Stimulated activated CD8-positive, alpha-beta memory T cell treated with anti-CD3 and anti-CD28 coated beads, Interleukin-12 subunit alpha, Interleukin-12 subunit beta, amount 100 ng/mL, for 1 hour (primary cell): ENCODE measurements at places on chromosomes 3 and 15.

DNA sequence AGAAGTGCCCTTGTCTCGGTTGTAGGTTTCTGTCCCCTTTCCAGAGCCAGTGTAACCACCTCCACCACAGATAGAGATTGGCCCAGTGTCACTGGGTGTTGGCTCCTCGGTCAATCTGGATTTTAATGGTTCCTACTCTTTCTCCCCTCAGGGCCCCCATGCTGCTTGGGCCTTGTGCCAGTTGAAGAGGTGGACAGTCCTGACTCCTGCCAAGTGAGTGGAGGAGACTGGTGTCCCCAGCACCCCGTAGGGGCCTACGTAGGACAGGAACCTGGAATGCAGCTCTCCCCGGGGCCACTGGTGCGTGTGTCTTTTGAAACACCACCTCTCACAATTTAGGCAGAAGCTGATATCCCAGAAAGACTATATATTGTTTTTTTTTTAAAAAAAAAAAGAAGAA is 75.2 kb downstream of the BOC start:
- no peak for DNase-seq

- no peak for DNase-seq
These were observed 138.0 kb upstream of the UBE2E1 start for GRCh38 chr3:23667536-23668429.

DNA sequence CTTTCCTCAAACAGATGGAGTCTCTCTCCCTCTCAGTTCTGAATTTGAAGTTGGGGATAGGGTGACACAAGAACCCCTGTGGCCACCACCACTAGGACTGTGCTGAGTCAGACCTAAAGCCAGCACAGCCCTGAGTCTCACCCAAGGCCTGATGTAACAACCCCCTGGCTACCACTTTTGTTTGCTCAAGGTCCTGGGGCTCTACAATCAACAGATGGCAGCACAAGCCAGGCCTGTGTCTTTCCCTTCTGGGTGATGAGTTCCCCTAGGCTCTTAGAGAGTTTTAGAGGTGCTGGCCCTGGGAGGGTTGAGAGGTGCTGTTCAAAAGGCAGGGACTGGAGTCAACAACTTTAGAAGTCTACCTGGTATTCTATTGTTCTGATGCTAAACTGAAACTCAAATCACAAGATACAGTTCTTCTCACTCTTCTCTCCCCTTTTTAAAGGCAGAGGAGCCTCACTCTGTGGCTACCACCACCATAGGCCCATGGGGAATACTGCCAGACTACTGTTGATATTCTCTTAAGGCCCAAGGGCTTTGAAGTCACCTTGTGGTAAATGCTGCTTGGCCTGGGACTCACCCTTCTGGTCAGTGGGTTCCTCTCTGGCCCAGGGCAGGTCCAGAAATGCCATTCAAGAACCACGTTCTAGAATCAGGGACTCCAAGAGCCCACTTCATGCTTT is 6.5 kb downstream of the OR5K4 start:
- no peak for DNase-seq

- DNase-seq: no peak
These were observed 75.4 kb upstream of the PLAAT1 start for GRCh38 chr3:193165431-193166120.

GRCh38 chr15:79071901-79072300 is 18.7 kb downstream of the RASGRF1 start:
- DNase-seq: no peak

DNA sequence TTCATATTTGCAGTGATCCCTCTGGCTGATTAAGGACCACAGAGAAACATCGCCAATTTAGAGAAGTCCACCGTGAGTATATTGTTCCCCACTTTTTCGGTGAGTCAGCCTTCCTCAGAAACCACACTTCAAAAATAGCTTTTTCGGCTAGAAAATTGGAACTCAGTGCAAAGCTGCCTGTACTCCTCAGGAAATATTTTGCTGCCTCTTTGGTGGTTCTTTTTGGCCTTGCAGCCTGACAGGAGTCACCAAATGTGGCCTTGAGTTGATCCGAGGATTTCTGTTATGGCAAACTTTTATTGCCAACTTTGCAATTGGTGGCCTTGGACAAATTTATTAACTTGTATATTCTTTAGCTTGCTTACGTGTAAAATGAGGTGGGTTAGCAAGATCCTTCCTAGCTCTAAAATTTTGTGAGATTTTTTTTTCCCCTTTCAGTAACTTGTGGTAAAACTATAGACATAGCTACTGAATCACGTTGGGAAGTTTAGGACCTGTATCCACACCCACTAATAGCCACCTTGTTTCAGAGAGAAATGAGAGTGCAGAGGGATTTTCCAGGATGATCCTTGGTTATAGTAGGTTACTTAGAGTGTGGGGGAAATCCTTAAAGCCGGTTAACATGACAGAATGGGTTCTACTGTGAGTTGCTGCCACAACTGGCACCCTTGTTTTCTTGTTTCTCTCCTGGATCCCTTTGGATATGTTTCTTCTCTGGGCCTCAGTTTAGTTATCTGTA is 9.9 kb downstream of the ARL6IP5 start:
- DNase-seq: no peak

GRCh38 chr3:128870347-128870746 is 9.1 kb upstream of the ACAD9 start:
- no peak for DNase-seq

- DNase-seq: no peak
These were observed 171.5 kb downstream of the LRTM1 start for GRCh38 chr3:54756330-54756731.

GRCh38 chr15:29208352-29208751 is 61.3 kb downstream of the NSMCE3 start:
- no peak for DNase-seq

GRCh38 chr3:100725935-100726513 is 16.7 kb downstream of the TFG start:
- DNase-seq: no peak

DNA sequence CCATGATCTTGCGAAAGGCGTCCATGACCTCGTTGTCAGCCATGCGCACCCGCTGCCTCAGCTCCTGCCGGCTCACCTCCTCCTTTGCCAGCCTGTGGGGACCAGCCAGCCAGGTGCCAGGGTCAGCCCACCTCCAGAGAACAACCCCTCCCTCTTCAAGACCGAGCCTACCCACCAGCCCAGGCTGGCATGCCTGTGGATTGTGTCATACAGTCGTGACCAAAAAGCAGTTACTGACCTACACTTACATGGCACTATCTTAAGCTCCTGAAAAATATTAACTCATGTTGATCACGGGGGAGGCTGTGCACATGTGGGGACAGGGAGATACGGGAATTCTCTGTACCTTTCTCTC is 10.7 kb upstream of the CAMK1 start:
- no peak for DNase-seq

GRCh38 chr3:143538577-143538981 is 309.7 kb downstream of the SLC9A9 start:
- no peak for DNase-seq

GRCh38 chr3:42491881-42492507 is 10.4 kb upstream of the VIPR1 start:
- no peak for DNase-seq

- DNase-seq: no peak
These were observed 32.9 kb downstream of the CMSS1 start for GRCh38 chr3:99850608-99851007.

DNA sequence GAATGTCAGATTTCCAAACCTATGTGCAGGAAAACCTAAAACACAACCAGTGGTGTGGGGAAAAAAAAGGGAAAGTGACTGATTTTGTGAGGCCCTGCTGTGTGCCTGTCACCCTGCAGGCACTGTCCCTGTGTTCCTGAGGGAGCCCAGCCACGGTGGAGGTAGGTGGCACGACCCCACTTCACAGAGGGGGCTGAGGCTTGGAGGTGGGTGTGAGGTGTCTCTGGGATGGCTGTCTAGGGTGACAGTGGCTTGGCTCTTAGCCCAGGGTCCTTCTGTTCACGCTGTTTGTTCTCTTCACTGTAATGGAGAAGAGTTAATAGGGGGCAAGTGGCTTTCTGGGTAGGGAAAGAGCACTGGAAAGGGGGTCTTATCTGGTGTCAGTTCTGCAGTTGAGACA is 22.6 kb downstream of the RASGRF1 start:
- DNase-seq: no peak

GRCh38 chr15:85625166-85625830 is 169.4 kb downstream of the KLHL25 start:
- DNase-seq: no peak

- DNase-seq: no peak
These were observed 247.8 kb upstream of the ALCAM start for GRCh38 chr3:105118905-105119304.

- DNase-seq: no peak
These were observed 359.7 kb upstream of the ROPN1 start for GRCh38 chr3:124351430-124352148.

DNA sequence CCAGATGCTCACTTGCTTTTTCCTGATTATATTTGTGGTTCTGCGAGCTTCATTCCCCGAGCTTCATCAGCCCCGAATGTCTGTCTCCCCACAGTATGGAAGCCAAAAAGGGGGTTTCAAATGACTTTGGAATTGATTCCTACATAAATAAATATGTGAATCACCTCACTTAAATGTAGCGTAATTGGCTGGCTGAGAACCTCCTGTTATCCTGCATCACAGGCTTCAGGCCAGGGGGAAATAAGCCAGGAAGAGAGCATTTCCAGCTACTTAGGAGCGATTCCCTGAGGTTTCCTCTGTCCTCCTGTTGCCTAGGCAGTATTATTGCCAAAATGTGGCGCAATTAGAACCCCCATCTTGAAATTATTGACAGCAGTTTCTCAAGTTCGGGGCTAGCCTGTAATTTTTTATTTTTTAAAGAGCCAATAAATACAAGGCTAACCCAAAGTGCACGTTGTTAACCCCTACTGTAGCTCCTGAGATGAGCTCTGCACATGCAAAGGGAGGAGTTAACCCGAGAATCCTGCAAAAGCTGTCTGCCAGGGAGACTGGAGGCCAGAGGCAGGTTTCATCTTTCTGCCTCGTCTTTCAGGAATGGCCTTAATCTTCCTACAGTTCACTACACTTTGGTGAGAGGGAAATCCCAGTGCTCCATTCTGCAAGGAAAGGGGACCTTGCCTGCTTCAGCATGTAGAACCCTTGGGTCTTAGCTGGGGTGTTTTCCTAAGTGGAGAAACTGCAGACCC is 148.2 kb downstream of the ADAMTS9 start:
- DNase-seq: no peak

DNA sequence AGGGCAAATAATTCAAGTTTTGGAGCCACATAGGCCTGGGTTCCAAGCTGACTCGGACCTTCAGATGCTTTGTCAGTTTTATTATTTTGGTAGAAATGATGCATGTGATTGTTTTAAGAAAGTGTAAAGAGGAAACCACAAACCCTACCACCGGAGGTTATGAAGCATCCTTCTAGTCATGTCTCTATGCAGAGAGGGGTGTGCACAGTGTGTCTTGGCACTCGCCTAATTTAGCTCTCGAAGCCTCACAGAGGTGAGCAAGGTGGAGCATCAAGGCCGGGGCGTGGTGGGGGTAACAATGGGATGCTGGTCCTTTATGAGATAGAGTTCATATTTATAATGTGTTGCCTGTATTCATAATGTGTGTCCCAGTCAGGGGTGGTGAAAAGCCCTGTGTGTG is 63.7 kb upstream of the SMAD6 start:
- no peak for DNase-seq

DNA sequence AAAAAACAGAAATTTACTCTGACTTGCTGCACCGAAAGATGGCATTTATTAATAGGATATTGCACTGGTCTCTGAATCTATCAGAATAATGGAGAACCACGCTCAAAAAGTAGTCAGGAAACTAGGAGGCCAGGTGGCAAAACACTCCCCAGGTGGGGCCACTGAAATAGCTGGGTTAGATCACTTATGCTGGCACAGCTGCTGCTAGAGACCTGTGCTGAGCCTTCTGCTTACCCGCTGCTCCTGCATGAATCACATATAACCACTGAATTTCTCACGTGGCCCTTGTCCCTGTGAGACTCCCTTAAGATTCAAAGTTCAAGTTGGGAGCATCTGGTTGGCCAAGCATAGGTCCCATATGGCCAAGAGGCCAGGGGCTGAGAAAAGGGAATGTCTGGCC is 66.0 kb upstream of the OXTR start:
- DNase-seq: no peak

- DNase-seq: no peak
These were observed 1114.8 kb downstream of the ROBO2 start for GRCh38 chr3:78154521-78155186.

DNA sequence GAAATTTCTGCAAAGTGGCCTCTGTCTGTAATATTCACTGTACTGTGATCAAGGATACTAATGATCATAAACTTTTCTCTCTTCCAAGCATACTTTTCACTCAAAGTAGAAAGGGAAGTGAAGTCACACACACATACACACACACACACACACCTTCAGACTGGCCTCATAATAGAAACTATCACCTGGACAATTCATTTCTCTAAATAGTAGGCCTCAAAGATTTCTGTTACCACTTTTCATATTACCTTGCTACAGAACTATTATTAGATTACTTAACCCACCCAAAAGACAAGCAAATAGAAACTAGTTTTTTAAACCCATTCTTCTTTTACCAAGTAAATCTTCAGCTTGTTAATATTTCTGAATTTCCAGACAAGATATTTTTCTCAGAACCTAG is 12.2 kb downstream of the CPB1 start:
- no peak for DNase-seq

DNA sequence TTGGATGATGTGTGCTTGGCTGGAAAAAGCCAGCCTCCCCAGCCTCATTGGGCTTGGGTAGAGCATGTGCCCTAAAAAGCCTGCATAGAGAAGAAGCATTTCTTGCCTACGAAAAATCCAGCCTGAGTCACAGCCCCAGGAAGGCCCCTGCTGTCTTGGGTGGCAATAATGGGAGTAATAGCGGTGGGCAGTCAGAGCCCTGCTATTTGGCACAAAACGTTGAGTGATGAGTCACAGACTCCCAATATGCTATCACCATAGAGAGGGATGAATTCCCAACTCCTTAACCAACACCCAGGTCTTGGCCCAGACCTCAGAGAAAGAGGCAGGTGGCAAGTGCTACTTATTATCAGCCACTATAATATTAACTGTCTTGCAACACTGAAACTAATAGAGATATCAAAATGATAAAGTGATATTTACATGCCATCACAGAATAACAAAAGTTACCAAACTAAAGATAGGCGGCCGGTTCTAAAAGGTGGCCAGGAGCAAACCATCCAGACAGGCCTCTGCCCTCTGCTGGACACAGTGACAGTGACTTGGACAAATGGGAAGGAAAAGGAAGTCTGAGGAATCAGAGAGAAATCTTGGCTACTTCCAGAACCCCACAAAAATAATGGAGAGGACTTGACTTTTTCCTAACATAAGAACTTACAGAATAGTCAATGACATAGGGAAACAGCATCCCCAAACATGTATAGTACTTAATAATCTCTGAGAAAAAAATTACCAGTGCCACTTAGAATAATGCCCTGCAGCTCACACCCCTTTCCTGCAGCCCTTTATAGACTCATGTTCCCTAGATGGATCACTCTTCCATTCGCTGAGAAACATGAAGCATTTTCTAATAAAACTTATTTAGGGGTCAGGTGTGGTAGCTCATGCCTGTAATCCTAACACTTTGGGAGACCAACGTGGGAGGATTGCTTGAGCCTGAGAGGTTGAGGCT is 51.9 kb upstream of the MUC13 start:
- DNase-seq: no peak

DNA sequence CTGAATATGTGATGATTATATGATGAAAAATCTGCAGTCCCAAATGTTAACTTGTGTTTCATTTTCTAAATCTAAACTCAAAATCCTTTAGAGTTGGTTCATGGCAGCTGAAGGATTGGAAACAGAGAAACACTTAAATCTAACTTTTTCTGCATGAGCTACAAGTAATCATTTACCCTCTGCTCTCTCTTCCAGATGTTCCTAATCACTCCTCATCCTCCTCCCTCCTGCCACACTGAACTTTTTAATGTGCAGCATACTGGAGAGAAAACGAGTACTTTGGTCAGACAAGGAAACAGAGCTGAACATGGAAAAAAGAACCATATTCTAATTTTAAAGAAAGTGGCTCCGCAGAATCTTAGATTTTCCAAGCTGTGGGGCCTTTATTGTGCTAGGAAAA is 321.2 kb upstream of the COL8A1 start:
- no peak for DNase-seq
